ENCODE measurements at places on chromosomes 6 and 20.

- no peak for DNase-seq
Measured at GRCh38 chr6:10248378-10248843, 166.5 kb downstream of the TFAP2A start.

DNA sequence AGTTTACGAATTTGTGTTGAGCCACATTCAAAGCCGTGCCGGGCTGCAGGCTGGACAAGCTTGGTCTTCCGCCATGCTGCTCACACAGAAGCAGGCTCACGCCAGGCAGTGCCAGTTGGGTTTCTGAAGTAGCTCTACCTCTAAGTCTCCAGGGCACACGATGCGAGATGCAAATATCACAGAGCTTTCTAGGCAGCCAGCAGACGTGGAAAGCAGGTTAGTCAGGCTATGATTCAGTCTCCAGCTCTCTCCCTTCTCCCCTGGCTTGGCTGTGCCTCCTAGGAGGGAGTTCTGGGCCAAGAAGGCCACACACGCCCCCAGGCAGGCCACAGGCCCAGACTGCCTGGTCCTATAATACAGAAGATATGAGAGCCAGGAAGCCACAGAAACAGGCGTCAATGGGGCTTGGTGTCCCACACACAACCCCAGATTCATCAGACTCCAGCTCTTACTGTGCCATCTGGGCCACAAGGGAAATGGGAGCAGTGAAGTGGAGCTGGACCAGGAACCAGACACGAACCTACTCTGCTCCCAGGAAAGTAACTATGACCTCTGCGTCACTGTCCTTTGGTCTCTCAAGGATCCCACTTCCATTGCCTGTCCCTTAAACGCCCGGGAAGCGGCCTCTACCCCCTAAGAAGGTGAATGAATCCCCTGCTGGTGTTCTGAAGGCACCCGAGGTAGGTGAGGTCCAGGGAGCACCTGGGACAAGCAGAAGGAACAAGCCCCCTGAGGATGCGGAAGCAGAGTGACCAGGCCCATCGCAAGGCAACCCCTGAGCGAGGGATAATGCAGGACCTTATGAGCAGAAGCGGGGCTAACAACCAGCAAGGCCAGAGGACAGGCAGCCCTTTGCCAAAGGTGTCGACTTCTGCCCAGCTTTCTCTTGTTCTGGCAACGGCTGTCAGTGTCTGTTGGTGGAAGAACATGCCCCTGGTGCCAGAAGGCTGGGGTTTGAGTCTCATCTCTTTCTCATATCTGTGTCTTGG lies 61.2 kb downstream of the GFOD1 start:
- no peak for DNase-seq

GRCh38 chr6:43575105-43575771 lies 600 bp downstream of the XPO5 start:
- DNase-seq = no peak

GRCh38 chr6:127103482-127103881 lies 15.0 kb upstream of the RSPO3 start:
- DNase-seq = no peak

GRCh38 chr6:46104209-46104608 lies 25.6 kb upstream of the ENPP4 start:
- DNase-seq = no peak

GRCh38 chr6:56076033-56076432 lies 171.3 kb downstream of the COL21A1 start:
- no peak for DNase-seq

DNA sequence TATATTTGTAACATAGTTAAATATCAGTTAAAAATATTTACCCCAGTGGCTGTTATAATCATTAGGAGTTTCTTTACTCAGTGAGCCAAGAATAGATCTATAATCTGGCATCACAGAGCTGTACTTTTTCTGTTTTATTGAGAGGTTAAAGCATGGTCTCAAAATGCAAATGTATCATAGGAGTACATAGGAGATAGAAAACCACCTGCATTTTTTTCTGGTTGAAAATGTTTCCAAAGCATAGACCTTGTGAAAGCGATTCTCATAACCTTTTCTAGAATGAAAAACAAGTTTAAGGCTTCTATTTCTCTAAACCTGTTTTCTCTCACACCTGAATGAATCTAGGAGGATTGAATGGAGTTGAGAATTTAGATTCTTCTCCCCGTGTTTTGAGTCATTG lies 14.4 kb downstream of the KCNQ5 start:
- no peak for DNase-seq

DNA sequence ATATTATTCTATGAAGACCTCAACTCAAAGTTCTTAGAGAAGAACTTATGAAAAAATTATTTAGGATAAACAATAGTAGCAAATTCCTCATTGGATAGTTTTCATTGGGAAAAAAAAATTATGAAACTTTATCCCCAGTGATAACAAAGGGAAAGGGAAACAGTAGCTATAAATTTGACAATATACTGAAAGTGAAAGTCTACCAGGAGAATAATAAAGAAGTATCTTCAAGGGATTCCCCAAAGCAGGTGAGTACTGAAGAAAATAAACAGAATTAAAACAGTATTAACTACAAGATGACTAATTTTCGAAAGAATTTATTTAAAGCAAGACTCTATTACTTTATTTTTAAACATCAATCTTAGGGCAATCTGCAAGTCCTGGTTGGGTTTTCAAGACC lies 56.4 kb downstream of the REPS1 start:
- no peak for DNase-seq

DNA sequence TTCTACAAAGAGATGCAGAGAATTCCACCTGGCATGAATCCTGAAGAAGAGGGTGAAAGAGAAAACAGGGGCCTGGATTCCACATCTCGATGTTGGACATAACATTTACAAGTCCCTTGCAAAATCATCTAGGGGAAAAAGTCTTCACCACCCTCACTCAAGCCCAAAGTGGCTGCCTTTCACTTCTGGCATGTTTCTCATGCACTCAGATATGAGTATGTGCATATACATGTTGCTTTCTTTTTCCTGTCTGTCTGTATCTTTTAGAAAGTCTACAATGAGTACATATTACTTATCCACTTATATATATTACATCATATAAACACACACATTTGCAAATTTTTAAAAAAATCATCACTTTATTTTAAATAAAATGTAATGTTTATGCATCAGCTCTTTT lies 159.3 kb downstream of the KIF6 start:
- no peak for DNase-seq

DNA sequence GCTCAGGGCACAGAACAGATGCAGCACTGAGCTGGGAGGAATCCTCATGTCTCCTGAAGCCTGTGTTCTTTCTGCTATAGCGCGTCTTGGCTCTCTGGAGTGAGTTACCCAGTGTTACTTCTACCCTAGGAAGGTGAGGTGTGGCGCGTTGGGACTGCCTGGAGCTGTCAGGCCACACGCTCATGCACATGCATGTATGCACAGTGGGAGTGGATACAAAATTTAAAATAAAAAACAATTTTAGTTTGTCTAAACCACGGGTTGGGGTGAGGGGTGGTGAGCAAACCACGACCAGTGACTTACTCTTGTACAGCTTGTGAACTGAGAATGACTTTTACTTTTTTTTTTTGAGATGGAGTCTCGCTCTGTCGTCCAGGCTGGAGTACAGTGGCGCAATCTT lies 298.6 kb upstream of the SUPT3H start:
- no peak for DNase-seq

- no peak for DNase-seq
Measured at GRCh38 chr6:25481267-25481666, 170.7 kb upstream of the SCGN start.

DNA sequence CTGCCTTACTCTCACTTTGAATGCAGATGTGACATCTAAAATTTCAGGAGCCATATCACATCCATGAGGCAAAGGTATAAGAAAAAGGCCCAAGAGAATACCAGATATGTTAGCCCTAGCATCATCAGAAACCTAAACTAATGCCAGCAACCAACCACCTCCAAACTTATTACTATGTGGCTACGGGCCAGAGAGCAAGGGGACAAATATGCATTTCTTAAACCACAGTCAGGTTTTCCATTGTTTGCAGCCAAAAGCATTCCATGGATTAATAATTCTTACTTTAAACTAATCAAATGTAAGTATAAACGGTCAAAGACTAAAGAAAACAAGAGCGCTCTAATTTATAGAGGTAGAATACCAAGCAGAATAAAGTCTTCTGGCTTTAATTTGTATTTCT lies 84.7 kb downstream of the TASP1 start:
- no peak for DNase-seq

DNA sequence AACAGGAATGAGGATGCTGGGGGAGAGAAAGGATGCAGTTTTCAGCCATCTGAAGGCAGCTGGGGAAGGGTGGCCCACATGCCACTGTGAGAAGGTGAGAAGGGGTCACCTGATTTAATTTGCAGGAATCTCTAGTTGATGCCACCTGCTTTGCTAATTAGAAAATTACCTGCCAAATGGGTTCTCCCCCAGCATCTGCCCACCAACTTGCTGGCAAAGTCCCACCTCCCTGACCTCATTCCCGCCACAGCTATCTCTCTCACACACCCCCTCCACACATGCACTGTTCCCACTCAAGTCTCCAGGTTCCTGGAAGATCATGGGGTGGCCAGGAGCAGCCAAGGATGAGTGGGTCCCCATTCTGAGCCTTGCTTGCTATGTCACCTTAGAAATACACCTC lies 70.7 kb downstream of the LRFN2 start:
- DNase-seq = no peak

GRCh38 chr6:111844376-111844775 lies 28.9 kb downstream of the FYN start:
- no peak for DNase-seq

GRCh38 chr6:3032986-3033385 lies 33.3 kb downstream of the NQO2 start:
- DNase-seq = no peak

- DNase-seq = no peak
Measured at GRCh38 chr6:125839879-125840278, 49.1 kb downstream of the NCOA7 start.

DNA sequence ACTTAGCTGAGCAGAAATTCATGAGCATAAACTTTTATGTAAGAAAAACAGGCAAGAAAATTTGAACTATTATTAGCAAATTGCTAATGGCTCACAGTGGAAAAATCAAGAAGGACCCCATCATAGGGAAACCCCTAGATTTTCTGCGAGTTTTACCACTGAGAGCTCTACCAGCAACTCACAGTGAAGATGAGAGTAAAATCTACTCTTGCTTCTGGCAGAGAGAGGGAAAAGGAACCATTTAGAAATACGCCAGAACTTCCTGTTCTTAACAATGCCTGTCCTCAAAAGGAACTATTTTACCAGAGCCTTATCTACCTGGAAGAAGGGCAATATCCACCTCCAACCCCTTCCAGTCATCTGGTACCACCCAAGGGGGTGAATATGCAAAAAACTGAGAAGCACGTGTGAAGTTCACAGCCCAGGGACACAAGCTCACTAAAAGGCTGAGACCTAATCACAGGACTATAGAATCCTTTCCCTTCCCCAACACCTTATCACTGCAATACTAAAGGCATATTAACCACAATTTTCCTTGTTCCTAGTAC lies 34.4 kb upstream of the ASF1A start:
- DNase-seq = no peak

GRCh38 chr6:106518748-106519147 lies 110.5 kb downstream of the RTN4IP1 start:
- DNase-seq = no peak

- DNase-seq = no peak
Measured at GRCh38 chr20:53748176-53748575, 154.5 kb upstream of the ZNF217 start.

GRCh38 chr6:20559924-20560551 lies 25.8 kb downstream of the CDKAL1 start:
- no peak for DNase-seq

GRCh38 chr20:5933802-5934436 lies 16.4 kb downstream of the TRMT6 start:
- DNase-seq = no peak

- no peak for DNase-seq
Measured at GRCh38 chr6:129936329-129937165, 75.4 kb upstream of the TMEM244 start.

DNA sequence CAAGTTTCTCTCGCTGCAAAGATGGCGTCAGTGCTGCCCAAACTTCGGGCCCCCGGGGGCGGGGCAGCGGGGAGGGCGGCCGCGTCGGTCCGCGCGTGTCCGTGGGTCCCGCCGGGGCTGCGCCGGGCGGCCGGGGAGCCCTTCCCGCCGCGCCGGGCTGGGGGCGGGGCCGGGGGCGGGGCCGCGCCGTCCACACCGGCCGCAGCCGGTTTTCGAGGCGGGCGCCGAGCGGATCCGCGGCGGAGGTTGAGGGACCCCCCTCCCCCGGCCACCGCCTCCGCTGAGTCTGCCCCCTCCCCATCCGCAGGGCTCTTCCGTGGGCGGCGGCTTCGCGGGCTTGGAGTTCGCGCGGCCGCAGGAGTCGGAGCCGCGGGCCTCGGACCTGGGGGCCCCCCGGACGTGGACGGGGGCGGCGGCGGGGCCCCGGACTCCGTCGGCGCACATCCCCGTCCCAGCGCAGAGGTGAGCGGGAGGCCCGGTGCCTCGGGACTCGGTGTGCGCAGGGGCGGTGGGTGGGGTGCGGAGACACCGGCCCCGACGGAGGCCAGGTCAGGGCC lies 572 bp downstream of the SLC2A4RG start:
- DNase-seq = no peak

DNA sequence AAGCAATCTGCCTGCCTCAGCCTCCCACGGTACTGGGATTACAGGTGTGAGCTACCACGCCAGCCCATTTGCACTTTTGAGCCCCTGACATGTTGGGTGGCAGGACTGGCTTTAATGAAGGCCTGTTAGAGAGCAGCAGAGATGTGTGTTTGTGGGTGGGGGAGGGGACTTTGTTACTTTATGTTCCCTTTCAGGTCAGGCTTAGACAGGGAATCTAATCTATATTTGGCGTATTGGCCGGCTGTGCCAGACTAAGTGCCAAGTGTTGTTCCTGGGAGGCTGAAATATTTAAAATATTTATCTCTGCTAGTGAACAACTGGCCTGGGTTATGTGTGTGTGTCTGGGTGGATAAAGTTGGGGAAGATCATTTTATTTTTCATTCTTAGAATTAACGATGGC lies 6.1 kb downstream of the GMPR start:
- DNase-seq = no peak

DNA sequence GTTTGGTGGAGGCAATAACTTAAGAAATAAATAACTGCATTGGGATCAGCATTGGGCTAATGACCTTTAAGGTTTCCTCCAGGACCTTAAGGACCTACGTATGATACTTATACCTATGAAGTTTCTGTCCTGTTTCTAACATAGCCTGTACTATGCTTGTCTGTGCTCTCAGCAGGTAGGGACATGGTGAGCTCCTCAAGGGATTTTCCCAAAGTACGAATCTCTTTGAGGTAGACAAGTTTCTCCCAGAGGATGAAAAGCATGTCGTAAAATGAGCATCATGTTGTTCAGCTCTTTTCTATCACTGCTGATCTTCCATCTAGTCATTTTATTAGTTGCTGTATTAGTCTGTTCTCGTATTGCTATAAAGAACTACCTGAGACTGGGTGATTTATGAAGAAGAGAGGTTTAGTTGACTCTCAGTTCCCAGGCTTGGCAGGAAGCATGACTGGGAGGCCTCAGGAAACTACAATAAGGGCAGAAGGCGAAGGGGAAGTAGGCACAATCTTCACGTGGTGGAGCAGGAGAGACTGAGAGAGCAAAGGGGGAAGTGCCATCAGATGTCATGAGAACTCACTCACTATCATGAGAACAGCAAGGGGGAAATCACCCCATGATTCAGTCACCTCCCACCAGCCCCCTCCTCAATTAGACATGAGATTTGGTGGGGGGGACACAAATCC lies 77.8 kb upstream of the TGM3 start:
- DNase-seq = no peak

- no peak for DNase-seq
Measured at GRCh38 chr6:32883789-32884188, 29.8 kb downstream of the PSMB9 start.

- DNase-seq = no peak
Measured at GRCh38 chr6:105797983-105798453, 288.1 kb upstream of the PRDM1 start.
